ENCODE measurements at places on chromosomes 12 and 14.

GRCh38 chr14:48111151-48111550 lies 435.7 kb upstream of the MDGA2 start:
- no peak for DNase-seq

- no peak for DNase-seq
These were observed 130.3 kb upstream of the RBM19 start for GRCh38 chr12:114096461-114096860.

DNA sequence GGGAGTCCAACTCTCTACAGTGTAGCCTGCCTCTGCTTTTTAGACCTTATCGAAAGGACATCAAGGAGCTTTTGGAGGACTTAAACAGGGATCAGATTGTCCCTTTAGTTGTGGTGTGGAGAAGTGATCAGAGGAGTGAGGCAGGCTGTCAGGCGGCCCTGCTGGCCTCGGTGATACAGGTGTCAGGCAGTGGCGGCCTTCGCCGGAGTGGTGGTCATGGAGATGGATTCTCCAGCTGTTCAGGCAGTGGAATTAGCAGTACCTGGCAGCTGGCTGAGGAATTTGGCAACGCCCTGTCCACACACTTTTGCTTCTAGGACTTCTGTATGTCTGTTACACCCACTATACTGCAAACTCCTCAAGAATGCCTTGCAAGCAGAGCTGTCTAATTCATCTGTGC lies 4.2 kb upstream of the CLMN start:
- no peak for DNase-seq

DNA sequence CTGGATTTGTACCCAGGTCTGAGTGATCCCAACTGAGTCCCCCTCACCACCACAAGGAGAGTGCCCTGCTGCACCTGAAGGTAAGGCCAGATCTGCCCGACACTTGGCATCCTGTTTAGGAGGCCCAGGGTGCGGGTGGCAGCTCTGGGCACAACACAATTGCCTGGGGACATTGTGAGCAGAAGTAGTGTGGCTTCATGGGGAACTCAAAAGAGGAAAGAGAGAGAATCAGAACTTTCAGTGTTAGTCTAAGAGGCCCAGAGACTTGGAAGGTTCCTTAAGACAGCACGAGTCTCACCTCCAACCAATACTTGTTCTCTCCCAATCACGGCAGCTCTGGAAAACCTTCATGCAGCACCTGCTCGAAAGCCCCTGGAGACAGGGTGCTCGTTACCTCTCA lies 6.6 kb upstream of the SLC8B1 start:
- DNase-seq: no peak

DNA sequence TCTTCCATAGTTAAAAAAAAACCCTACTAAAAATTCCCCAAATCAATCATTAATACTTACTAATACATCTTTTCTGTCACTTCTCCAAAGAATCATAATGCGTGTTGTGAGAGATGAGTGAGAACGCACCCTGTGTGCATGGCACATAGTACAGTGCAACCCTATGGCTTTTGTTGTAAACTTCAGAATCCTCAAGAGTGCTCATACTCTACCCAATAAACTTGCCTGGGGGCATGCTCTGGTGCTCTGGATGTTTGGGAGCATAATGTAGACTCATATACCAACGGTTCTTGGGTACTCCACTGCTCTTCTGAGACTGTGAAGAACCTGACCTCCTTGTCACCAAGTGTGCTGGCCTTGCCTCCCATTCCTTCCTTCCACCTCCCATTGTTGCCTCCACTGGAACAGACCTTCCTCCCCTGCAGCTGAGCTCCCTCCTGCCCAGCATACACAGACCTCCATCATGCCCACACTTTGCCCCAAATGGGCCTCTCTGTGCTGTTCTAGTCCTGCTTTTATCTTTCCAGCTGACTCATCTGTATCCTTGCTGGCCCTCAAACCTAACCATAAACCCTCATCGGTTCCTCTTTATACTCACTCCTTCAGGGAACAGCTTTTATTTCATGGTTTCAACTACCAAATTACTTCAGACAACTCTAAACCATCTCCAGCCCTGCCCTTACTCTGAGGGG lies 8.9 kb downstream of the DCP1B start:
- no peak for DNase-seq

DNA sequence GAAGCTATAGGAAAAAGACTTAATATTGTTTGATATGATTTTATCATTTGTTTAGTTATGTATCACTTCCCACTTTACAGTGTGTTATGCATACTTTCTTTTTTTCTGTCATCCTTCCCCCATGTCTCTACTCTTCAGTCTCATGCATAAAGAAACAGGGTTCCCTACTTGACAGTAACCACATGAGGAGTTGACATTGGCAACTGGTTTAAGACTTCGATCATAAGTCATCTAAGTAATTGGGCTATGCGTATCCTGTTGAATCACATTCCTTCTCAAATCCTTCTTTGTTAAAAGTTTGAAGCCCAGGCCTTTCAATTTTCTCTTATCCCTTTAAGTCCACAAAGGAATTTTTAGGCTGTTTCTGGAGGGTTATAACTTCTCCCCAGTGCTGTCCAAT lies 358.7 kb downstream of the RAD51B start:
- no peak for DNase-seq

GRCh38 chr12:66059666-66060065 lies 70.9 kb downstream of the LLPH start:
- no peak for DNase-seq

DNA sequence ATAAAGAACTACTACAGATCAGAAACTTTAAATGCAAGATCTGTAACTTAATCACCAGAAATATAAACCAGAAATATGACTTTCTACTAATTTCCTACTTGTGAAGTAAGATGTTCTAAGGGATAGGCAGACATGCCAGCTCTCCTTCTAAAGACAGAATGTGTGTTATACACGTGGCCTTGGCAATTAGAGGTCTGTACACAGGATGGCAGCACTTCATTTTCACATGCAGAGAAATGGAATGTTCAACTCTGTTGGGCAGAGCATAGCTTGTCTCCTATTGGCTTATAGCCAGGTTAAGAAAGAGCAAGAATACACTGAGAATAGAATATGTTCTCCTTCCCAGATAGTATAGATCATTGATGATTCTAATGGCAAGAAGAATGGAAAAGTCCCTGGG lies 403.8 kb downstream of the DAD1 start:
- DNase-seq: no peak

- DNase-seq: no peak
These were observed 60.0 kb upstream of the ELK3 start for GRCh38 chr12:96134200-96134599.

- DNase-seq: no peak
These were observed 10.9 kb downstream of the RAP1B start for GRCh38 chr12:68621472-68622081.

- DNase-seq: no peak
These were observed 89.8 kb downstream of the SLC15A5 start for GRCh38 chr12:16187660-16188059.

GRCh38 chr14:81771651-81772275 lies 238.1 kb upstream of the SEL1L start:
- no peak for DNase-seq

DNA sequence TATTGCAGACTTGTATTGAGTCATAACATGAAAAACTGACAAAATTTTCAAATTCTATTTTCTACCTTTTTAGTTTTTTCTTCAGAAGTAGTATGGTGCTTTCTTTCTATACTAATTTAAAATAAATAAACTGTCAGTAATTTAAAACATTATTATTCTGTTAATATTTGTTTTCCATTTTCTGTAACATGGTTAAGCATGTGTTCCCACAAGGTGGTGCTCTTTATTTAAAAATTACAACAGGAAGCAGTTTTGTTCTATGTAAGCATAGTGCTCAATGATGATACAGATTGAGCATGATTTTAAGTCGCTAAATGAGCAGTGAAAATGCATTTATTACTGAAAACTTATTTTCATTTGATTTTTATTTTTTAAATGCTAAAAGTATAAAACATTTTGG lies 114.6 kb downstream of the PPFIA2 start:
- DNase-seq: peak; percentile 6

DNA sequence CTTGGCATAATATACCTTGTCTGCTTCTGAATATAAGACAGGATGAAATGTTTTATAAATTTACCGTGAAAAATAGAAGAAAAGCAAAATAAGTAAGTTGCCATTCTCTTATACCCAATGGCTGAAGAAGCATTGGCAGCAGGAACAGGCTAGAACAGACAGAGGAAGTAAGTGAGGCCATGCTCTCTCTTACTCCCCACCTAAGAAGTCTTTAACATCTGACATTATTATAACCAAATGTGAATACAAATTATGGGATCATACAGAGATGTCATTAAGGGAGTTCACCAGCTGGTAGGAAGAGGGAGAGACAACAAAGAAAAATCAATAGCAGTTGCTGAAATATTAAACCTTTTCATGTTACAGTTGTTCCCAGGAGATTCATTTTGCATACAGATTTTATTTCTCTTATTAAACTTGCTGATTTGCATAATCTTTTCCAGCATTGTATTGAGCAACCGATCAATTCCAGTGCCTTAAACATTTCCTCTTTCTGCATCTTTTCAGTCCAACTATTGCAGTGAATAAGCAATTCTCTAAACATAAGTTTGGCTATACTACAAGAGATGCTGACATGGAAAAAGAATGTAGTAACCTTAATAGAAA lies 270.6 kb downstream of the SLC6A15 start:
- no peak for DNase-seq

DNA sequence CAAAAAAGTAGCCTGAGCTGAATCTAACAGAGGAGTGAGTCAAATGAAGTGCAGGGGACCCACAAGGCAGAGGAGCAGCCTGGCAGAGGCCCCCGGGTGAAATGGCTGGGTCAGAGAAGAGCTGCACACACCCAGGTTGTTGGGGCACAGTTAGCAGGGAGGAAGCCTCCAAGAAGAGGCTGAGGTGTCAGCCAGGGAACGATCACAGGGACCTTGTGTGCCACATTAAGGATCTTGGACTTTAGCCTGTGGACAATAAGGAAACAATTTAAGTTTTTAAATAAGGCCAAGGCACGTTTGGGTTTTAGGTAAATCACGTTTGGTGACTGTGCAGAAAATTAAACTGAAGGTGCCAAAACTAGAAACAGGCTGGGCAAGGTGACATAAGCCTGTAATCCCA lies 35.1 kb downstream of the OR10P1 start:
- no peak for DNase-seq

DNA sequence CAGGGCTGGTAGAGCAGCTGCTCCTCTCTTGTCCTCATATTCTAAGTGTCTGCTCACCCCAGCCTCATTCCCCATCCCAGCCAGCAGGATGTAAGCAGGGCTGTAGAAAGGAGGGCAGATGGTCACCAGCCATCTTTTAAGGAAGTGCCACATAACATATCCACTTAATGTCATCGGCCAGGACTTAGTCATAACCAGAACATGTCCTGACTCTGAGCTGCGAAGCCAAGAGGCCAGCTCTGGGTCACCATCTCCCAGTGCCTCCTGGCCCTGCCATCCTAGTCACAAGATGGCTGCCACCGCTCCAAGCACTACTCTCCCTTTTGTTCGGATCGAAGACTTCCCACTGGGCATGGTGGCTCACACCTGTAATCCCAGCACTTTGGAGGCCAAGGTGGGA lies 123.9 kb downstream of the PLXNC1 start:
- no peak for DNase-seq

GRCh38 chr12:15494329-15495046 lies 172.2 kb downstream of the PTPRO start:
- DNase-seq: no peak

DNA sequence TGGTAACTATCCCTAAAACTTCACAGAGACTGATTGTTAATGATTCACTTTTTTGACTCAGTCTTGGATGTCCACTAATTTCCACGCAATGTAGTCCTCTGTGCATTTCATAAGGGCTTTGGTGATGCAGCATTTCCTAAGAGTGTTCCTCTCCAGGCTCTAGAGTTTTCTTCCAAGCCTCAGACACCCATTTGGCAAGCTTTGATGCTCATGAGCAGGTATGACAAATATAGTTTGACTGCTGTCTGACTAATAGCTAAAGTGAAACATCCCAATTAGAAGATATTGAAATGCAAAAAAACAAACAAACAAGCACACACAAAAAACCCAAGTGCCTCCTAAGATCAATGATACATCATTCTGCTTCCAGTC lies 1.5 kb upstream of the VAMP1 start:
- DNase-seq: no peak

GRCh38 chr12:71755146-71755892 lies 656 bp downstream of the RAB21 start:
- no peak for DNase-seq

DNA sequence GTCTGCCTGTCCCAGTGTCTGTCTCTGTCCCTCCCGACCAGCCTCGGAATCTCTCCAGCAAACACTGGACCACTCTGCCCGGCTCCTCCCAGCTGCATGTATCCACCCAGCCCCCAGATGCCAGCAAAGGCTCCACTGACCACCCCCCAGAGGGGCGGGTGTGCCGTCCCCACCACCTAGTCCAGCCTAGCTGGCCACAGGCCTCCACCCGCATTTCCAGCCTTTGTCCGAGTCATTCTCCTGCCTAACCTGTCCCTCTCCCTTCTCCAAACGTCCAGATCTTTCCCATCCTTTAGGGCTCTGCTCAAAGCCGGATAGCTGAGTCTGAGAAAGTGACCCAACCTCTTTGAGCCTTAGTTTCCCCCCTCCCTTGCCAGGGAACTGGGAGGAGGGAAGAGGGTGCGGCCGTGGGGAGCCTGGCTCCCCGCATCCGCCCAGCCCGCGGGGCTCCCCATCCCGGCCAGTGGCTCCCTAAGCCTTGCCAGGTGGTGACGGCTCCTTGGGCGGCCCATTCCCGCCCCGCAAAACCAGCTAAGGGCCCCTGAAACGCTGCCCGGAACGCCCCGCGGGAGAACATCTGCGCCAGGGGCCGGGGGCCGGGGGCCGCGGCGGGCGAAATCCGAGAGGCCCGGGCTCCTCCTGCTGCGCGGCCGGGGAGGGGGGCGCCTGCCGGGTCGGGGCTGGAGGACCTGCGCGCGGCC lies 34.6 kb upstream of the ANKRD9 start:
- DNase-seq: no peak

DNA sequence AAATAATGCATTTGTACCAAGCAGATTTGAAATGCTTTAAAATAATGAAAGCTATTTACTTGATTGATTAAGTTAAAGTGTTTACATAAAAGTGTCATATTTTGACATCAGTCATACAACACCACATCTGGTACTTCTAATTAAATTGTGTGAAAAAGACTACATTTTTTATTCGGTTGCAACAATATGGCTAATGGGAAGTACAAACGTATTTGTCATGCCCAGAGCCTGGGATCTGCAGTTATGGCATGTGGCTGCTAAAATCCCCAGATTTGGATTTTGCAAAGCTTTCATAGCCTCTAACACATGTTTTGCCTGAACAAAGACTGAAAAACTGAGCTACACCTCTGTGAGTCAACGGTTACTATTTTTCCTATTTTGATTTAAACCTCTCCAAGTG lies 66.6 kb downstream of the LLPH start:
- no peak for DNase-seq

GRCh38 chr12:92779902-92780301 lies 77.1 kb downstream of the PLEKHG7 start:
- DNase-seq: no peak

- no peak for DNase-seq
These were observed 45.3 kb downstream of the FRS2 start for GRCh38 chr12:69515394-69515930.

- DNase-seq: no peak
These were observed 9.4 kb downstream of the ACACB start for GRCh38 chr12:109125791-109126190.

Data from NT2/D1 (cell line).